M059J (cell line): ENCODE measurements at places on chromosomes 1 and 21. TPM values are rescaled to one million over a fixed set of nuclear protein-coding genes. Genes with fewer than 3 reads are reported as not detected.

Gene KLF18
- total RNA-seq = not detected in 2 replicates

Gene HSPB7
- total RNA-seq = 1.4 and 1.9 TPM in 2 replicates

Gene AMY2B
- not detected in 2 replicates for total RNA-seq

Gene SMIM1
- not detected in 2 replicates for total RNA-seq

Gene GPR37L1
- total RNA-seq = not detected in 2 replicates

Gene SIPA1L2
- 25.5 and 45.0 TPM in 2 replicates for total RNA-seq

Gene KISS1
- 38.0 and 40.2 TPM in 2 replicates for total RNA-seq

Gene HTR6
- total RNA-seq = not detected in 2 replicates

Gene FLG2
- total RNA-seq = not detected in 2 replicates
